Smooth muscle cell of the brain vasculature (primary cell): ENCODE measurements at places on chromosomes 4 and X.
A peak's percentile ranks its signal among the peaks of the same experiment; 100 is the strongest.

GRCh38 chr4:96713271-96713850 is 873.5 kb downstream of the PDHA2 start:
- no peak for DNase-seq

DNA sequence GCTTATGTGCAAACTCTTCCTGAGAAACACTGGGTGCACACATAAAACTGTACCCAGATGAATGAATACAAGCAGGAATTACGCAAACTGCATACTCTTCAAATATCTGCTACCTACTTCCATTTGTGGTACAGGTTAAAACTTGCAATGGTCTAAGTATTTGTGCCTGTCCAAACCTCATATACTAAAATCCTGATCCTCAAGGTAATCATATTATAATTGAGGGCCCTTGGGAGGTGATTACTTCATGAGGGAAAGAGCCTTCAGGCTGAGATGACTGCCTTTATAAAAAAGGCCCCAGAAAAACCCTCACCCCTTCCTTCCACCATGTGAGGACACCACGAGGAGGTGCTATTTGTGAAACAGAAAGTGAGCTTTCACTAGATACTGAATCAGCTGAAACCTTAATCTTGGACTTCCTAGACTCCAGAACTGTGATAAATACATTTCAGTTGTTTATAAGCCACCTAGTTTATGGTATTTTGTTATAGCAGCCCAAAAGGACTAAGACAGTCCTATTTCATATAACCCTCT is 1977.2 kb downstream of the PCDH7 start:
- no peak for DNase-seq

GRCh38 chr4:99856166-99856565 is 38.1 kb downstream of the LAMTOR3 start:
- DNase-seq = no peak

- no peak for DNase-seq
Measured at GRCh38 chrX:110678591-110678990, 117.0 kb downstream of the CHRDL1 start.

DNA sequence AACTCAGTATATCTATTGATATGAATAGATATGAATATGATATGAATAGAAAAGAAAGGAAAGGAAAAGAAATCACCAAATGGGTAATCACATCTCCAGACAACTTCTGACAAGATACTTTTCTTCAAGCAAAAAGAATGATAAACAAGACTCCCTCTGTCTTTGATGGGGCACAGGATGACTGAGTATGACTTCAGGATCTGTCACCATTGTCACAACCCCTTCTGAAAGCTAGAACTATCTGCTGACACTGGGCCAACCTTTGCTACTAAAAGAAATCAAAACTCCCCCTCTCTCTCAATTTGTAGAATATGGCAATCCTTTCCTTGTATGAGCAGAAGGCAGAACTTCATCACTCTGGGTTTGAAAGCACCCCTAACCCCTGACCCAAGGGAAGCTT is 267.2 kb upstream of the RASGEF1B start:
- no peak for DNase-seq

DNA sequence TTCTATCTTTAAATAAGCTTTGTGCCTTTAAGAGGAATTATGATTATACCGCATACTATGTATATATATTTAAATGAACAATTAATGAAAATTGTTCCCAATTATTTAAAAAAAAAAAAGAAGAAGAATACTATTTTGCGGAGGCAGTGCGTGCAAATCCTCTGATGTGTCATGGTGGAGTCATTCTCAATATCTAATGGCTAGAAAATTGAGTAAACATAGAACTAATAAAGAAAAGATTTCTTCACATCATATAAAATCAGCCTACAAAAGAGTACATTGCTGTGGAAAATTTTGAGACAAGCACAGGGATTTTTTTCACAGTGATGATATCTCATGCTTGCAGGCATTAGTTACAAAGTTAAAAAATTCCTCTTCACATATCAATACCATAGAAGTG is 2.6 kb upstream of the EREG start:
- DNase-seq = no peak

DNA sequence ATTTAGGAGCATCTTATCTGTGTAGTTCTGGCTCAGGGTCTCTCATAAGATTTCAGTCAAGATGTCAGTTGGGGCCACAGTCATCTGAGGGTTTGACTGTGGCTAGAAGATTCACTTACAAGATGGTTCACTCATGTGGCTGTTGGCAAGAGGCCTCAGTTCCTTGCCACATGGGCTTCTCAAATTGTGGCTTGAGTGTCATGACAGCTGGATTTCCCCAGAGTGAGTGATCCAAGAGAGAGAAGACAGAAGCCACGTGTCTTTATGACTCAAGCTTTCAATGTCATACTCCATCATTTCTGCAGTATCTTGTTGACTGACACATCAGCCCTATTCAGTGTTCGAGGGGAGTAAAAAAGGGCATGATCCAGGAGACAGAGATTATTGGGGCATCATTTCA is 131.3 kb upstream of the AP1S2 start:
- DNase-seq = no peak

DNA sequence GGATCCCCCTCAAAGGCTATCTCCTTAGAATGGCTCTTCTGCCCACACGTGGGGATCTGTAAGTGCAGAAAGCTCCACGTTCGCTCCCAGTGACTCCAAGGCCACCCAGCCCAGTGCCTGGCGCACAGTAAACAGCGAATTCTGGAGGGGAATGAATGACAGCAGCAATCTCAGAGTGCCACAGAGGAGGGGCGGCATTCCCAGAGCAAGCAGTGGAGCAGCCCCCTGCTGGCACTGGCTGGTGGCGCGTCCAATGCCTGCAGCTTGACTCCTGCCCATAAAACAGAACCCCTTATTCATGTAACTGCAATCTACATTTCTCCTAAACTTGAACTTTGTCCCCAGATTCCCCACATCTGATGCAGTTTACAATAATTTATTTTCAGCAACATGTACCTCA is 6.9 kb upstream of the HELT start:
- DNase-seq = no peak

GRCh38 chr4:12573716-12574115 is 910.4 kb downstream of the RAB28 start:
- no peak for DNase-seq

DNA sequence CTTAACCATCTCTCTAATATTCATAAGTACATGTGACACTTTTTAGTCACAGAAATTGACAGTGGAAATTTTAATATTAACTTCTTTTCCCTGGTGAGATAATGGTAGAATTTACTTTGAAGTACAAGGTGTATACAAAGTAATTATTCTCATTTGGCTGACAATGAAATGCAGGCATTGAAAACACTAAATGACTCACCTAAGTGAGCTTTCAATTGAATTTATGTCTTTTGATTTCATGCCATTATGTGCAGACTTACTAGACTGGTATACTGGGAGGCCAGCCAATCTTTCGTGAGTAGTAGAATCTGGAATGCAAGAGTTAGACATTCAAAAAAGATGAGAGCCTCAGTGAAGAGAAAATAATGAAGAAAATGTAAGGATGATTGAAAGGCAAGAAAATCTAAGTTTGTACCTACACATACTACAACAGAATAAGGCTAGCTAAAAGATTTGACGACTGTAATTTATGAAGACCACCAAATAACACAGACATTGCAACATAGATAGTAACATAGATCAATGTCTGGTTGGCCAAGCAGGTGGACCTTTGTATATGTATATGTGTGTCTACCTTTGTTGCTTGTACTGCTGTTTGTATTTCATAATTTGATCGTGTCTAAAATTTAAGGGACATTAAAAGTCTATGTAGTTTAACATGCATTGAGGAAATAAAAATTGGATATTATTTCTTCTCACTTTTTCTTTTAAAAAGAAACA is 459.7 kb downstream of the IL15 start:
- DNase-seq = peak; percentile 13

- DNase-seq = no peak
Measured at GRCh38 chr4:128757712-128758111, 51.8 kb upstream of the JADE1 start.

DNA sequence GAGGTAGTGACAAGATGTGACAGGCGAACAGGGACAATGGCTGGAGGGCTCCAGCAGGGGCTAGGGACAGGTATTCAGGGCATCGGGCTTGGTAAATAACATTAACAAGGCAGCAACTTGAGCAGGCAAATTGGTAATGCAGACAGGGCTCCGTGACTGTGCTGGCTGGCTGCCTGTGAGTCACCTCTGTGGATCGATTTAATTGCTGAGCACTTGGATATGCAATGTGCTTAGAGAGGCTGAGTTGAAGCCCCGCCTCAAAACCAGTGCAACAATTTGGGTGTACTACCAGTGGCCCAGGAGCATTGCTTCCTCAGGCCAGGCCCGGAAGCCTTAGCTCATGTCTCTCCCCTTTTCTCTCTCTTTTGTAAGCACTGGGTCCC is 19.5 kb downstream of the CNGA2 start:
- DNase-seq = no peak

GRCh38 chr4:169399976-169400767 is 129.4 kb upstream of the SH3RF1 start:
- no peak for DNase-seq

GRCh38 chr4:18401868-18402267 is 380.3 kb upstream of the LCORL start:
- no peak for DNase-seq

DNA sequence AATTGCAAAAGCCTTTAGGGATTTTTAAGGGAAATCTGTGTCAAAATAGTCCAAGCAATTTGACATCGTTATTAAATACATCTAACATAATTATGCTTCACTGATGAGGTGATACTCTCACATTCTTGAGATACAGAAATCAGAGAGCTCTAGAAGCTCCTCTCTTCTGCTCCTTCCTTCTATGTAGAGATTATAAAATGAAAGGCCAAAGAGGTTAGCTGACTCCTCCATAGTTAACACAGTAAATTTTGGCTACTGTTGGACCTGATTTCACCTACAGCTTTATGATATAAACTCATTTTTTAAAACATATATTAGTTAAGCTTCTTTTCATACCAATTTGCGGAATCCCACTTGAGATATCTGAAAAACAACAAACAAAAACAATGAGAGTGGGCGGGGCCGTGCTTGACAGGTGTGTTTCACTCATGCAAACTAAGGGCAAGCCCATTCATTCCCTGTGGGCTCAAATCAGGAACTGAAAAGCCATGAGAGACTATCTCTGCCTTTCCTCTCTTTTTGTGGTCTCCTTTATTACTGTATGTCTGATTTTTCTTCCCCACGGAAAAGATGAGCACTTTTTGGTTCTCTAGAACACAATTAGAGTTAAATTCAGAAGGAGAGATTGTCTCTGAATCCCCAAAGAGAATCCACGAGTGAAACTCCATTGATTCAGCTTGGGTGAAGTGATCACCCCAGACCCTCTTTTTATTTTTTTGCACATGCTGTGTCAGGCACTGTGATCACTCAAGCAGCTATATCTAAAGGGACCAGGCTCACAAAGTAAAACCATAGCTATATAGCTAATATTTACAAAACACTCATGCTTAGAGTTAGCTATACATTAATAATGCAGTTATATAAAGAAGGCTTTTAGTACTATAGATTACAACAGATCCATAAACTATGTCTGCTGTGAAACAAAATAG is 566.3 kb downstream of the IL15 start:
- DNase-seq = no peak

DNA sequence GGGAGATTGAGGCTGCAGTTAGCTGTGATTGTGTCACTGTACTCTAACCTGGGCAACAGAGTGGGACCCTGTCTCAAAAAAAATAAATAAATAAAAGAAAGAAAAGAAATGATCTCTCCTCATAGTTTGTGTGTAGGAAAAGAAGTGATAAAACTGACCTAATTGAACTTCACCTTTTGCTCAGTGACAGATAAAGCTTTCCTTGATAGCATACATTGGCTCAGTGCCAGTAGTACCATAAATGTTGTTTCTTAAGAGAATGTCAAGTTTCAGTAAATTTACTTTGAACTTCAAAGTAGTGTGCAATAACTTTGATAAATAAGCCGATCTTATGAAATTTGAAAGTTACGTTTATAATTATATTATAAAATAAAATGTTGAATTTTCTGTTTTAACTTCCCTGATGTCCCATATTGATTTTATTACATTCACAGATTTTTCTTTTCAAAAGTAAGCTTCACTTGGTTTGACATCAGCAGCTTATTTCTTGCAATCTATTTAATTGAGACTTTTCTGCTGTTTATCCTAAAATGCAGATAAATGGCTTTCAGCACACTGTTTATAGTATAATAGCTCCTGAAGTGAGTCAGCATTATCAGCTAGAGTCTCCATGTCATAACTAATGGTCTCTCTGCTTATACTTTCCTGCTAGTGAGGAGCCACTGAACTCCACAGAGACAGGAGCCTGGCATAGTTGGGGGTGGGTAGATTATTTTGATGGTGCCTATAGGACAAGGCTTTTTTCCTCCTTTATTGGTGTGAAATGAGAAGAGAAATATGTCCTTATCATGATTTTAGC is 330.1 kb downstream of the BMPR1B start:
- DNase-seq = no peak

DNA sequence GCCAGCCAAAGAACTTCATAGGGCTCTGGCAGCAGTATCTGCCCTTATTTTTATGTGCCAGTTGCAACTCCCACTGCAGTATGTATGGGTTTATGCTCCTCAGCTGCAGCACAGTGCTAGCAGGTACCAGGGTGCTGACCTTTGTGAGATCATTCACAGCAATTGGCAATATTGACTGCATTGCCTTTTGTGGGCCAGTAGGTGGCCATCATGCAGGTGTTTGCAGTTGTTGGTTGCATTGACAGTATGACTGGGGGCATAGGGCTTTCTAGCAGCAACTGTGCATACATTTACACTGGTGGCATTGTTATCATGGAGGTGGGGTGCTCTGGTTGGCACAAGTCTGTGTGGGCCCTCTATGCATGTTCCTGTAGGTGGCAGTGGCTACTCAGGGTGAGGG is 42.5 kb downstream of the FAAH2 start:
- no peak for DNase-seq

DNA sequence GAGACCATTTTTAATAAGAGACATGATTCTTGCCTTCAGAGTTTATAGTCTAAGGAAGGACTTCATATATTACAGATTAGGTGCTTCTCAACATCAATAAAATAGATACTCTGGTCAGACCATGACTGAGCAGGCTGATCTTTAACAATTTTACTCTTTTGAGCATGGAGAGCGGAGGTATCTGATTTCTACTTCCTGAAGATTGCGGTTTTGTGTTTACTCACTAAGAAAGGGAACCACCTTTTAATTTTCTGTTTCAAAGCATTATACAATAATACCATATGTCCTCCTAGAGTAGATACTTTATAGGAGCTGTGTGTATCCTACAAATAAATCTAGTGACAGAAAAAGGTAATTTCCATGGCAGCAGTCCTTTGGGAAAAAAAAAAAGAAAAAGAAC is 12.5 kb downstream of the MORC4 start:
- no peak for DNase-seq

DNA sequence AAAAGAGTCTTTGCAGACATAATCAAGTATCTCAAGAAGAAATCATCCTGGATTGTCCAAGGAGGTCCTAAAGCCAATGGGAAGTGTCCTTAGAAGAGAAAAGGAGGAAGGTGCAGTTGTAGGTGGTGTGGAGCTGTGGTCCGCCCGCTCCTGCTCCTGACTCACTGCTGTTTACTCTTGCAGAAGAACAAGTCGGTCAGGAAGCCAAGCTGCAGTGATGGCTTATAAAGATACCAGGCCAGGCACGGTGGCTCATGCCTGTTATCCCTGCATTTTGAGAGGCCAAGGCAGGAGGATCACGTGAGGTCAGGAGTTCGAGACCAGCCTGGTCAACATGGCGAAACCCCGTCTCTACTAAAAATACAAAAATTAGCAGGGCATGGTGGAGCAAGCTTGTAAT is 66.4 kb upstream of the ATP6AP2 start:
- DNase-seq = no peak
